ENCODE measurements at places on chromosomes 7 and 10. TPM values are rescaled to one million over a fixed set of nuclear protein-coding genes. Genes with fewer than 3 reads are reported as not detected.
A peak's percentile ranks its signal among the peaks of the same experiment; 100 is the strongest.

- H3K27ac ChIP-seq, result no peak overlapping the region
- DNase-seq, result no peak
- H3K4me3 ChIP-seq, result no peak overlapping the region
- H3K36me3 ChIP-seq, result peaks cover 19% of the 10 kb centered on the region
Observed at GRCh38 chr7:17347401-17347800, 48.9 kb downstream of the AHR start.

DNA sequence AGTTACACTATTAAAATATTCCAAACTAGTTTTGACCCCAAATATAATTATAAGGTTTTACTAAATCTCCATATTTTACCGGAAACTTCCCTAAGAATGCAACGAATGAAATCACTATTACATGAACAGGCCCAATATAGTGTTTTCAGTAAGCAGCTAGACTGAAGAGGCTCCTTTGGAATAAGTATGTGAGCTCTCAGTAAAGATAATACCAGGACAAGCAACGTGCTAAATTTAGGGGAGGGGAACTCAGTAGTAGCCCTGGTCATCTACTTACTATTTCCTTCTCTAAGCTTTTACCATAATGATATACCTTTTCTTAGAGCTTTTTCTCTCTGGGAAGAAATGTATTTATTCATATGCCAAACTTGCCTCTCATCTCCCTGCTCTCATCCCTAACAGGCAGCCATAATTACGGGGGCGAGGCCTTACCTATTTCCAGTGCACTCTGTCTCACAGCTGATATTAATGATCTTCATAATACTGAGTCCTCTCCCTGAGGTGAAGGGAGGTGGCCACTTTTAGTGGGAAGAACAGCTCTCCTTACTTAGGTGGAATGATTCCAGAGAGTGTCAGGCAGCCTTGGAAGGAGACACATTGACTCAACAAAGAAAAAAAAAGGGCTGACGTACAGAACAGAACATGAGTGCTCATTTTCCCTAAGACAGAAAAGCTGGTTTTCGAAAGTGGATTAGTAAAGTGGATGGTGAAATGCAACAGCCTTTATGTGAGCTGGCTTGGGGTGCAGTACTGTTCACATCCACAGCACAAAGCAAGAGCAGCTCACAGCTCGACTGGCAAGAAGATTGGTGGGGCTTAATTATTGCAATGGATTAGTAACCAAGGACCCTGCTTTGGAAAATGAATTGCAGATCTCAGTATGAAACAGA lies 165.4 kb downstream of the GLI3 start:
- no peak overlapping the region for H3K4me3 ChIP-seq
- no peak overlapping the region for H3K27ac ChIP-seq
- H3K36me3 ChIP-seq, result no peaks in the 10 kb centered on the region
- H3K27me3 ChIP-seq, result no peaks in the 10 kb centered on the region
- peaks cover 6% of the 10 kb centered on the region for H3K4me1 ChIP-seq

DNA sequence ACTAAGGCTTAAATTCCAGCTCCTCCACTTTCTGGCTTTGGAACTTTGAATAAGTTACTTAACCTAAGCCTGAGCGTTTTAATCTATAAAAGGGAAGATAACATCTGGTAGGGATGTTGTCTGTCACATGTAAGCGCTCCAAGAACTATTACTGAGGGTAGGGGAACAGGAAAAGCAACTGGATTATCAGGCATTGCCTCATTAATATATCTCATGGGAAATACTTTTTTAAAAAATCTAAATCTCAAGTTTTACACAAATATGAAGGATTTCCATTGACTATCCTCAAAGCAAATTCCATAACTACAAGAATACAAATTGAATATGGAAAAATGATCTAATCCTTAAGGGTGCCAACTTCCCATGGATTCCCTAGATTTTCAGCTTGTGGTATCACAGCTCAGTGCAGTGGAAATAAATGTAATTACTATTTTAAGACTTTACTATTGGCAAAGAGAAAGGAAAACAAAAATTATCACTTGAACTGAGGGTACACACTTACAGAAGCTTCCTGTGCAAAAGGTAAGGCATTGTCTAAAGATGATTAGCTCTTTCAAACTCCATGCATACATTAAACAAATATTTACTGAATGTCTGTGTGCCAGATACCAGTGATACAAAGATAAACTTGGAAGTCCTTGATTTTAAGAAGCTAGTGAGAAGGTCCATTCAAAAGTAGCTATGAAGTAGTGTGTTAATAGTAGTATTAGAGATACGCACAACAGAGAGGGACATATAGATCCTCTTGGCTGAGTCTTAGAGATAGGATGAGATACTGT lies 38.4 kb downstream of the NT5C2 start:
- no peak overlapping the region for H3K4me3 ChIP-seq
- H3K4me1 ChIP-seq, result peaks cover 2% of the 10 kb centered on the region
- no peak overlapping the region for H3K27ac ChIP-seq
- H3K36me3 ChIP-seq, result peaks cover 5% of the 10 kb centered on the region
- H3K27me3 ChIP-seq, result no peaks in the 10 kb centered on the region
- no peak for DNase-seq

DNA sequence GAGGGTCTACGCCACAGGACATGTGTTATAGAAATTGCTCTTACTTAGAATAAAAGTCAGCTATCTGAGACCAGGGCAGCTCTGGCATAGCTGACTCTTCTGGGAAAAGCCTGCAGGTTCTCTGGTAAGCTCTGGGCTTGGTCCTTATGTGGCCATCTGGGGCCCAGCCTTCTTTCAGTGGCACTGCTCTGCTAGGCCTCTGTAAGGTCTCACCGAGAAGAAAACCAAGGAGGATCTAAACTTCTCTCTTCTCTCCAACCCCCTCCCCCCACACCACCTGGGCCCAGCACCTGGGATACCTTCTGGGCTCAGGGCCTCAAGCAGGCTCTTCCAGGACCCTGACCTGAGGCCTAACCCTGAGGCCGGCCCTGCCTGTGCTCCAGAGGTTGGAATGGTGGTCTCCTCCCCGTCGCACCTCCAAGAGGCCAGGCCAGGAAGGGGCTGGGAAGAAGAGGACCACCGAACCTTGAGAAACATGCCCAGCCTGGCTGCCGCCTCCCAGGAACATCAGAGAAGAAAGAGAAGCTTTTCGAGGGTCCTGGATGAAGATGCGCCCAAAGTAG lies 323.6 kb downstream of the GFRA1 start:
- H3K27ac ChIP-seq, result no peak overlapping the region
- H3K36me3 ChIP-seq, result no peaks in the 10 kb centered on the region
- DNase-seq, result no peak
- H3K27me3 ChIP-seq, result no peaks in the 10 kb centered on the region

- peaks cover 20% of the 10 kb centered on the region for H3K36me3 ChIP-seq
- no peak for DNase-seq
- peak overlapping the region; percentile 88 for H3K27ac ChIP-seq
- H3K4me3 ChIP-seq, result no peak overlapping the region
Observed at GRCh38 chr7:68247126-68247525, 1250.5 kb downstream of the TYW1 start.

GRCh38 chr7:95517458-95517857 lies 31.7 kb downstream of the ASB4 start:
- H3K4me3 ChIP-seq, result no peak overlapping the region
- H3K27ac ChIP-seq, result no peak overlapping the region
- DNase-seq, result no peak
- no peaks in the 10 kb centered on the region for H3K27me3 ChIP-seq

- no peak for DNase-seq
- H3K4me3 ChIP-seq, result no peak overlapping the region
- H3K27ac ChIP-seq, result no peak overlapping the region
Observed at GRCh38 chr7:23268746-23269145, 22.2 kb downstream of the GPNMB start.

DNA sequence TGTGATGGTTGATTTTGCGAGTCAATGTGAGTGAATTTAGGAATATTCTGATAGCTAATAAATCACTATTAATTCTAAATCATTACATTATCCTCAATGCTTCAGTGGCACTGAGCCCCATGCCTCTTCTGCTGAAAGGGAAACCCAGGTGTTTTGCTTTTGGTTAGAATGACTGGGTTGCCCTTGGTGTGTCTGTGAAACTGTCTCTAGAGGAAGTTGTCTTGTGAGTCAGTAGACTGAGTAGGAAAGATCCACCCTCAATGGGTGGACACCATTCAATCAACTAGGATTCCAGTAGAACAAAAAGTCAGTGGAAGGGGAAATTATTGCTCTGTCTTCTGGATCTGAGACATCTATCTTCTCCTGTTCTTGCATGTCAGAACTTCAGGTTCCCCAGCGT lies 472.4 kb downstream of the ANKRD7 start:
- no peak for DNase-seq
- no peak overlapping the region for H3K27ac ChIP-seq
- H3K36me3 ChIP-seq, result no peaks in the 10 kb centered on the region
- no peaks in the 10 kb centered on the region for H3K4me1 ChIP-seq
- no peak overlapping the region for H3K4me3 ChIP-seq

DNA sequence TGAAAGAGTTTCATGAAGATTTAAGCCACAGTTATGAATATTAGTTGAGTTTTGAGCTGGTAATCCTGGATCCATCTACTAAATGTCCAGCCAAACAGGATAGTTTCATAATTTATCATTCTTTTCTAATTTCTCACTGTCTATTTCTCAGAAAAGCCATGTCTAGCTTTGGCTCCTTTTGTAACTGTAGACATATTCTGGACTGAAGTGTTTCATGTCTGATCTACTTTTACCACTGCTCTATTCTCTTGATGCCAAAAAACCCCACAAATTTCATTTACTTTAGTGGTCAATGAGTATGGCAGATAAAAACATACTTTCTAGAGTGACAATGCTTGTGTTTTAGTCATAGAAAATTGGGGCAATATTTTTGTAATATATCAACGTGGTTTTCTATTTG lies 61.2 kb downstream of the ICA1 start:
- no peaks in the 10 kb centered on the region for H3K27me3 ChIP-seq
- H3K36me3 ChIP-seq, result no peaks in the 10 kb centered on the region
- H3K27ac ChIP-seq, result no peak overlapping the region
- no peaks in the 10 kb centered on the region for H3K4me1 ChIP-seq
- no peak for DNase-seq
- no peak overlapping the region for H3K4me3 ChIP-seq

DNA sequence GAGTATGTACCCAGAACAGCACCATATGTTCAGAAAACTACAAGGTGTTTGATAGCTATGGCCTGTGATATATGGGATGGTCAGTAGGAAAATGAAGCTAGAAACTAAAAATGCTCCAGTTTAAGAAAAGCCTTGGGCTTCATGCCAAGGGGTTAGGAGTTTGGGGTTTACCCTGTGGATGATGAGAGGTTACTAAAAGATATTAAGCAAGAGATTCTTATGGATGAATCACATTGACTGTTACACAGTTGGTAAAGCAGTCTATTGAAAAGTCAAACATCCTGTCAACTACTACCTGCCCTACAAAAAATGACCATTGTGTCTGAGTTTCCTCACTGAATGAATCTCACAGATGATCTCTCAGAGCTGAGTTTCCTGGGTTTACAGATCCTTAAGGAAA lies 166.2 kb upstream of the INHBA start:
- H3K27ac ChIP-seq, result no peak overlapping the region
- H3K4me3 ChIP-seq, result no peak overlapping the region
- DNase-seq, result no peak

- H3K27me3 ChIP-seq, result no peaks in the 10 kb centered on the region
- peaks cover 6% of the 10 kb centered on the region for H3K36me3 ChIP-seq
- H3K27ac ChIP-seq, result no peak overlapping the region
- H3K4me3 ChIP-seq, result no peak overlapping the region
- no peaks in the 10 kb centered on the region for H3K4me1 ChIP-seq
Observed at GRCh38 chr7:141001122-141001521, 13.6 kb downstream of the MRPS33 start.

STYXL1 gene
- total RNA-seq, result 38.7 TPM

LIPJ gene
- not detected for total RNA-seq
